Aorta (tissue), 5 donors: ENCODE measurements at places on chromosomes 5 and 9.

GRCh38 chr9:69176471-69177171 lies 2.5 kb downstream of the TJP2 start:
- no peak for DNase-seq

DNA sequence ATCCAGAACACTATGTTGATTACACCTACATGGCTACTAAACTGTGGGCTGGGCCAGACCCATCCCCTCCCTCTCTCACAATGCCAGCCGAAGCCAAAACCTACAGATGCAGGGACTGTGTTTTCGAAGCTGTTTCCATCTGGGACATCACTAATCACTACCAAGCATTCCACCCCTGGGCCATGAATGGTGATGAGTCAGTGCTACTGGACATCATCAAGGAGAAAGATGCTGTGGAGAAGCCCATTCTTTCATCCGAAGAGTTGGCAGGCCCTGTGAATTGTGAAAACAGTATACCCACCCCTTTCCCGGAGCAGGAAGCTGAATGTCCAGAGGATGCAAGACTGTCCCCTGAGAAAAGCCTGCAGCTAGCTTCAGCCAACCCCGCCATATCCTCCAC lies 65.0 kb downstream of the ZNF462 start:
- no peak for DNase-seq

DNA sequence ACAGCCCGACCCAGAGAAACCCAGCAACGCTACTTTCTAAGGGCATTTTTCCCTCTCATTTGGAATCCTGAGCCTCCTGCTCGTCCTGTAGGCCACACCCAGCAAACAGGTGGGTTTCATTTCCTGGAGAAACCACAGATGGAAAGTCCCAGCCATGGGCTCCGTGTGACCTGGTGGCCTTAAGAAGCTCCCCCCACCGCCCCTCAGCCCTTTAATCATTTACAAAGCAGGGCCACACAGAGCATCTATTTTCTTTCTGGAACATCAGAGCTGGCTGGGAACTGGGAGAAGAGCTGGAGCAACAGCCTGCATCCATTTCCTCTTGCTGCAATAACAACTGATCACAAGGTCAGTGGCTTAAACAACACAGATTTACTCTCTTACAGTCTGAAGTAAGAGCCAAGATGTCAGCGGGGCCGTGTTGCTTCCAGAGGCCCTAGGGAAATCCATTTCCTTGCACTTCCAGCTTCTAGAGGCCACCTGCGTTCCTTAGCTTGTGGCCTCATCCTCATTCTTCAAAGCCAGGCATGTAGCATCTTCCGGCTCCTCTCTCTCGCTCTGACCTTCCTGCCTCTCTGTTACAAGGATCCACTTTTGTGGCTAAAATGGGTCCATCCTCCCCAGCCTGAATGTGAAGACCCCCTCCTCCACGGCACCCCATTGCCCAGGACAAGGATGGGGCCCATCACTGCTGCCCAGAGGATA lies 40.5 kb downstream of the C9orf50 start:
- DNase-seq = no peak

GRCh38 chr5:110580625-110581024 lies 145.8 kb downstream of the TMEM232 start:
- no peak for DNase-seq

DNA sequence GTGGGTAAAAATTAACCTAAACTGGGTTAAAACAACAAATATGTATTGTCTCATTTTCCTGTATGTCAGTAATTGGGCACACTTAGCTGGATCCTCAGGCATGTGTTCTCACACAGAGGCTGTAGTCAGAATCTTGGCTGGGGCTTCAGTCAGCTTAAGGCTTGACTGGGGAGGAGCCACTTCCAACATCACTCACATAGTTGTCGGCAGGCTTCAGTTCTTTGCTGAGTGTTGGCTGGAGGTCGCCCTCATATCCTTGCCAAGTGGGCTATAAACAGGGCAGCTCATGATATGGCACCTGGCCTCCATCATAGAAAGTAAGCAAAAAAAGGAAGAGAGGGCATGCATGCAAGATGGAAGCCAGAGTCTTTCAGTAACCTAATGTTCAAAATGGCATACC lies 173.0 kb downstream of the GIN1 start:
- DNase-seq = no peak

- no peak for DNase-seq
These were observed 16.9 kb downstream of the SH2D3C start for GRCh38 chr9:127761491-127761956.

DNA sequence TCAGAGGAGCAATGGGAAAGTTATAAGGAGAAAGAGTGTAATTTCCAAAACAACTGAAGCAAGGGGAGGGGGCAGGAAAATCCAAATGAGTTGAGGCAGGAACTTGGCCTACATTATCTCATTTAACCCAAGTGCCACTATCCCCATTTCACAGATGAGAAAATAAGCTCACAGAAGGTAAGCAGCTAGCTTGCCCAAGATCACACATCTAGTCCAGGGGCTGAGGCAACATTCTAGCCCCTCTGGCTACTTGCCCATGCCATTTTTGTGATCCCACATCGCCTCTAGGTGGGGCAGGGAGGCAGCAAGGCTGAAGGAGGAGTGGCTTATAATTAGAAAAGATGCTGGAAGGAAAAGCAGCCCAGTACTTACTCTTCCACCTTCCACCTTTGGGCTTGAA lies 2.6 kb upstream of the PSIP1 start:
- DNase-seq = no peak

GRCh38 chr5:158968150-158968549 lies 131.6 kb downstream of the EBF1 start:
- no peak for DNase-seq

DNA sequence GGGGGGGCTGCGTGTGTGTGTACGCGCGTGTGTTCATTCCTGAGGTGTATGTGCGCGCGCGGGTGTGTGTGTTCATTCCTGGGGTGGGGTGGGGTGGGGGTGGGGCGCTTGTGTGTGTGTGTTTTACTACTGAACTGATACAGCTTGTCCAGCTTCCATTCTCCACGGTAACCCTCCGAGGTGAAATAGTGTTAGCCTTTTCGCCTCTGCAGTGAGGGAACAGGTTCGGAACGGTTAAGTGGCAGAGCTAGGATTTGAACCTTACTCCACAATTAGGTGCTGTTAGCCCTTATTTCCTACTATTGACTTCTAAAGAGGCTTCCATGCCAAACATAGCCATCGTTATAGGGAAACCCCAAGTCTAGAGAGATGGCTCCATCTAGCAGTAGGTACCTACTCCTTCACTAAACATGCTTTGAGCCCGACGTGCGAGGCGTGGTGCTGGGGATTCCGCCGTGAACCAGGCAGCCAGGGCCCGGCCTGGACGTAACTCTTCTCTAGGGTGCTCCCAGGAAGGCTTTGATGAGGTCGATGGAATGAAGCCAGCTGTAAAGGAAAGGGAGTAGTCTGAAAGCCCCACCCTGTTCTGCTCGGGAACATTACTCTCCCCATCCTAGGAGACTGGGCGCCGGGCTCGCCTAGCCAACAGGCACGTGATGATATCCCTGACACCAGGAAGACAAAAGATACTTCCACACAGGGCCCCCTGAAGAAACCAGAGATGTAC lies 782 bp upstream of the SKP1 start:
- DNase-seq = no peak

GRCh38 chr5:170769246-170769645 lies 14.3 kb upstream of the GABRP start:
- no peak for DNase-seq

- DNase-seq = no peak
These were observed 395.4 kb downstream of the CSNK1G3 start for GRCh38 chr5:123907349-123907748.

GRCh38 chr9:133264235-133264764 lies 10.7 kb downstream of the ABO start:
- DNase-seq = no peak

GRCh38 chr9:71762900-71763653 lies 5.2 kb downstream of the CEMIP2 start:
- DNase-seq = no peak

DNA sequence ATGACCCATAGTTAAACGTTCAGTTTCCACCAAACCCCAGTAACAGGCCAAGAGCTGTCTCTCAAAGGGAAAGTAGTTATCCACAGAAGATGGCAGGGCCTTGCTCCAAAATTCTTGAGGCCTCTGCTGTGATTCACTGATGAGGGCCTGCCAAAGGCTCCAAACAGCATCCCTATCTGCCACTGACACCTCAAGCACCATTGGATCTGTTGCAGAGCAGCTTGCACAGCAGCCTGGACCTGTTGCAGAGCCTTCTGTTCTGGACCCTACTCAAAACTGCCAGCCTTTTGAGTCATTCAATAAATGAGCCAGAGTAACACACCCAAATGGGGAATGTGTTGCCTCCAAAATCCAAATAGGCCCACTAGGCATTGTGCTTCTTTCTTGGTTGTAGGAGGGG lies 741.5 kb upstream of the RGMB start:
- no peak for DNase-seq

DNA sequence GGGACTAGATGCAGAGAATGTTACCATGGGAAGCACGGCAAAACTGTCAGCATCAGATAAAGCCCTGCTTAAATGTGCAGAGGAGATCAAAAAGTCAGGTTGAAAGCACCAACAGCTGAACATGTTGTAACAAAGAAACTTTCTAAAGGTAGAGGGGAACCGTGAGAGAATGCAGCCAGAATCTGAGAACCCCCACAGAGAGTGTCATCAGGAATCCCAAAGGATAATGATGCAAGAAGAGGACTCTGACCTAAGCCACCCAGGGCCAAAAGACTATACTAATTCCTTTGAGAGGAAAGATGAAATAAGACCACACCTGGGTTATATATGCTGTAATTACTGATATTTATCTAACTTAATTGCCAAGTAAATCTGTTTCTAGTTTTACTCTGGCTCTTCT lies 116.6 kb downstream of the PCSK1 start:
- DNase-seq = no peak

DNA sequence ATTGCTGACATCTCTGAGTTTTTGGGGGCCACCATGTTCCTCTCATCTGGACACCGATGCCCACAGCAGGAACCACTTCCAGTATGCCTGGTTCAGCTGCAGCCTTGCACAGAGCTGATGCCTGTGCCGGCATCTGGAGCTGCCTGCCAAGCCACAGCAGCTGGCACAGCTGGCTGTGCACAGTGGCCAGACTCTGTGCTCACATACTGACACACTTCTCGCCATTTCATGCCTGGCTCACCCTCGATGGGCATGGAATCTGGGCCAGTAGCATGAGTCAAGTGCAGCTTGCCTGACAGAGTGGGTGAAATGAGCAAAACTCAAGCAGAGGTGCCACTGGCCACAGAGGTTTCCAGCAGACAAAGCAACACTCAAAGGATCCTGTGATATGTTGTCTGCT lies 863.4 kb downstream of the DNAH5 start:
- DNase-seq = peak; percentile 33

- DNase-seq = no peak
These were observed 103.6 kb upstream of the EGFLAM start for GRCh38 chr5:38154615-38155204.

DNA sequence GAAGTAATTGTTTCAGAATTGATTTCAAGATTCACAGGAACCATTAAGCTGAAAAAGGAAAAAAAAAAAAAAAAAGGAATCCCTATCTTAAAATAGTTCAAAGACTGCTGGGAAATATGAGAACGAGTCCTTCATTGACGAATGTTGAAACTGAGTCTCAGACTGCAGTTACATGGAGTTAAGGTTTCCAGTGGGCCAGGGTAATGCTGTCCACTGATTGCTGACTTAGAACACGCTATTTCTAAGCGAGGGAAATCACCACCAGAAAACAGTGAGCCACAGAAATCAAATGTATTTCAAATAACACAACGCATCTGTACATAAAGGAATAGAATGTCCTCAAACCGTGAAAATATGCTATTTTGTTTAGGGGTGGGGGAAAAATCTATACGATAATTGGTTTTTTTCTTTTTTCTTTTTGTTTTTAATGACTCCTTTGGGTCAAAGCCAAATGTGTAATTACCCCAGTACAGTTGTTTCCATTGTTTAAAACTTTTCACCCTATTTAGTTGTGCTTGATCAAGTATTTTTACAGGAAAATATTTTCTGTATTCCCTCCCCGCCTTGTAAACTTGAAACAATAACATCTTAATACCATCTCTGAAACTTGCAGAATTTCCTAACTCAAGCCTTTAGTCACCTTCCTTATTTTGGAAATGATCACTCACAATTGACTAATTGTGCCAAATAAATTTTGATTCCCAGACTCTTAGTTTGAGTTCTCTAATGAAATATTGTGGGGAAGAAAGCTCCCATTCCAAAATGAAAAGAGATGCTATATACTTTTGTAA lies 208.3 kb downstream of the MCTP1 start:
- no peak for DNase-seq

DNA sequence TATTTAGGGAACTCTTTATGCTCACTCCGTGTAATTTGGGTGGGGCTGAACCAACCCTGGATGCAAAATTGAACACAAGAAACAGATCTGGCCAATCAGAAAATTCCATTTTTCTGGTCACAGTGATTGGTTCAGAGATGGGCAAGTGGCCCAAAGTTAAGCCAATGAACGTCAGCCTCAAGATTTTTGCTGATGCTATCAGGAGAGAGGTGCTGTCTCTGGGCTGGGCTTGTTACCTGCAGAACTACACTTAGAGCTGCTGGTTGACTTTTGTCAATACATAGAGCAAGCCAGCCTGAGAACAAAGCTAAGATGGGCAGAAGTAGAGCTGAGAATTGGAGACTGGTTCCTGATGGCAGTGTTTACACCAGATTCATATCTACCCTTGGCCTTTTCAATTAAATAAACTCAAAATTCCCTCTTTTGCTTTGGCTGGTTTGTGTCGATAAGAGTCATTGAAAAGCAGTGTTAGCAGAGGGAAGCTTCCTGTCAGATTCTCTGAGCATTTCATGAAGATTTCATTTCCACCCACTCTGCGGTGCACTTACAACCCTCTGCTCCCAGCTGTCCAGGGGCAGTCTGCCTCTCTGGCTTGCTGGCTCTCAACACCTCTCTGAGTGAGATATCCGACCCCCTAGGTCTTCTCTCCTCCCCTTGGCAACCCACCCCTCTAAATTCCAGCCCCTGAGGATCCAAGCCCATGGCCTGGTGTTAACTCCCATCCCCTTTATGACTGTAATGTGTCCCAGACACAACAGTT lies 64.5 kb upstream of the PPARGC1B start:
- DNase-seq = no peak

DNA sequence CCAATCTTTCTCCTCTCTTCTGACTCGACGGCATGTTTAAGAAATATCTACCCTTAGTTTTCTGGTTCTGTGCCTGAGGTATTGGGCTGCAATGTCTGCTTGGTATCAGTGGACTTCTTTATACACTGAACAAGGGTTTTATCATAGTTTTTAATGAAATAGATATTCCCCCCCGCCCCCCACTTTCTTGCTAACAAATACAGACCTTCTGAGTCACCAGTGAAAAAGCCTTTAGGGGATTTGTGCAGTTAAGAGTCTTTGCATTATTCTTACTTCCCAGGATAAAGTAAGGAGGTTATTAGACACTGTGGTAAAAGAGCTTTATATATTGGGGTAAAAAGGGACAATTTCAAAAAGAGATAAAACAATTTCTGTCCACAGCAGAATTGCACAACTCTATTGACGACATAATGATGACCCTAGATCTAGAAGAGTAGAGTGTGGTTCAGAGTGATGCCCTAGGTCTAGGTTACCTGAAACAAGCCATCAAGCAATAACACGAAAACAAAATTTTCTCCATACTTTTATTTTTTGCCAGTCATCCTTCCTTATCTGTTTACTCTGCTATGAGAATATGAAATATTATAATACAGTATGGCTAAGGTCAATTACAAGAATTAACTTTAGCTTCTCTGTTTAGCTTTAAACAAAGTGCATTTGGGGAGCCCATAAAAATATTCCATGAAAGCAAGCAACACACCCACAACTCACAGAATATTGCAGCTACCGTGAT lies 110.7 kb downstream of the PLK2 start:
- DNase-seq = no peak
